Esophagus squamous epithelium (tissue), 5 donors: ENCODE measurements at places on chromosomes 7 and 10.

- DNase-seq, result no peak
Measured at GRCh38 chr10:119115926-119116325, 12.0 kb downstream of the DENND10 start.

DNA sequence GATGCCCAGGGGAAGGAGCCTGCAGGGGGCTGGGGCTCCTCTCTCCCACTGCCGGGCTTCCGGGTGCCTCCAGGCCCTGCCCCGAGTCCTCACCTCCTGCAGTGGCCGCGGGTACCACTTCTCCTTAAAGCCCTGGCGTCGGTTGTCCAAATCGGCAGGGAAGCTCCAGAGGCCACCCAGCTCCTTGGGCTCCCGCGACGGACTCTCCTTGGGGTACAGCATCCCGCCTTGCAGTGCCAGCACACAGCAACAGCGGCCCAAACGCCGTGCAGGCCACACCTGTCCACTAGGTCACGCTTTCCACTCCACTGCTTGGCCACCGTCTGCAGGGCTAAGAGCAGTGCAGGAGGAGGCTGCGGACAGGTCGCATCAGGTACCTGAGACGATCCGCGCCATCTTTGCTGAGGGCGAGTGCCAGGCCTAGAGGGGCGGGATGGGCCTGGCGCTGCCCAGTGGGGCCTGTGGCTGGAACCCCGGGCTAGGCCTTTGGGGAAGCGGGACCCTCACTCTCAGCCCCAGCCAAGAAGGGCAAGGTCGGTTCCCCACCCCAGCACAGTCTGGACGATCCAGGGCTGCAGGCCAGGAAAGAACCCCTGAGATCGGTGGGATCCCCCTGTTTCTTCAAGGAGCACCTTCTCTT, 47.7 kb upstream of the ZNF479 start:
- no peak for DNase-seq

- DNase-seq, result no peak
Measured at GRCh38 chr10:50605269-50605950, 18.3 kb downstream of the SGMS1 start.

DNA sequence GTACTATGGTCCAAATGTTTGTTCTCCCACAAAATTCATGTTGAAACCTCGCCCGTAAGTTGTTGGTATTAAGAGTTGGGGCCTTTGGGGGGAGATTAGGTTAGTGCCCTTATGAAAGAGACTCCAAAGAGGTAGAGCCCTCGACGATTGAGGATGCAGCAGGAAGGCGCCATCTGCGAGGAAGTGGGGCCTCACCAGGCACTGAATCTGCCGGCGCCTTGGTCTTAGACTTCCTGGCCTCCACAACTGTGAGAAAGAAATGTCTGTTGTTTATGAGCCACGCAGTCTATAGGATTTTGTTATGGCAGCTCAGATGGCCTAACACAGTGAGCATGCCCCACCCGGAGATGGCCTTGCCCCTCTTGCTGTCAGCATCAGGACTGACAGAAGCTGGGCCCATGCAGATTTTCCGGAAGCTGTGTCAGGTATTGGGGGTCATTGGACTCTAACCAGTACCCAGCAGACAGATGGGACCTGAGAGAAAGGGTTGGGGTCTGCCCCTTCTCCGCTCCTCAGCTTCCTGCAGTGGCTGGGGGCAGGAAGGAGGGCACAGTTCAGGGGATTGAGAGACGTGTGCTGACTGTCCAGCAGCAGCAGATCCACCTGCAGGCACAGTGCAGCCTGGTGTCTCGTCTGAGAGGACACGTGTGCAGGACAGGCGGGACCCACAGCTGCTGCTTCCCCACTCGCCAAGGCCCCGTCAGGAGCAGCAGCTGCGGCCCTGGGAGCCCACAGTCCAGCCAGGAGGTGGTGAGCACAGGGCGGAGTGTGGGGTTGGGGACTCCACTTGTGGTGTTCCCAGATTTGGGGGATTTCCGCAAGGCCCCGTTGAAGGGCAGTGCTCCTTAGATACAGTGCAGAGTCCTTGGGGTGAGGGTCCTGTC, 47.8 kb downstream of the MGMT start:
- no peak for DNase-seq

GRCh38 chr10:24974976-24975375, 22.6 kb upstream of the PRTFDC1 start:
- DNase-seq, result no peak

GRCh38 chr10:1609648-1609970, 127.7 kb downstream of the ADARB2 start:
- no peak for DNase-seq

GRCh38 chr10:13417459-13418126, 69.5 kb upstream of the SEPHS1 start:
- DNase-seq, result no peak

DNA sequence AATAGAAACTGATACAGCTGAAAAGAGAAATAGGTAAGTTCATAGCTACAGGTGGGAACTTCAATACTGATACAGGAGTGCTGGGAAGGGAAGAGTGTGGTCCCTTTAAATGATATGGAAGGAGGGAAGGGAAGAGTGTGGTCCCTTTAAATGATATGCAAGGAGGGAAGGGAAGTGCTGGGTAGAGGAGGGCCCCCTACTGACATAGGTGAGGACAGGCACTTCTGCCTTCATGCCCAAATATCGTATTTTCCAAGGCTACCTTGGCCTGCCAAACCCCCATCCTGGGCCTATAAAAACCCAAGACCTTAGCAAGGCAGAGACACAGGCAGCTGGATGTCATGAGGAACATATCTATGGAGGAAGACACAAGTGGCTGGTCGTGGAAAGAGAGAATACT, 92.3 kb downstream of the MAGI2 start:
- no peak for DNase-seq

DNA sequence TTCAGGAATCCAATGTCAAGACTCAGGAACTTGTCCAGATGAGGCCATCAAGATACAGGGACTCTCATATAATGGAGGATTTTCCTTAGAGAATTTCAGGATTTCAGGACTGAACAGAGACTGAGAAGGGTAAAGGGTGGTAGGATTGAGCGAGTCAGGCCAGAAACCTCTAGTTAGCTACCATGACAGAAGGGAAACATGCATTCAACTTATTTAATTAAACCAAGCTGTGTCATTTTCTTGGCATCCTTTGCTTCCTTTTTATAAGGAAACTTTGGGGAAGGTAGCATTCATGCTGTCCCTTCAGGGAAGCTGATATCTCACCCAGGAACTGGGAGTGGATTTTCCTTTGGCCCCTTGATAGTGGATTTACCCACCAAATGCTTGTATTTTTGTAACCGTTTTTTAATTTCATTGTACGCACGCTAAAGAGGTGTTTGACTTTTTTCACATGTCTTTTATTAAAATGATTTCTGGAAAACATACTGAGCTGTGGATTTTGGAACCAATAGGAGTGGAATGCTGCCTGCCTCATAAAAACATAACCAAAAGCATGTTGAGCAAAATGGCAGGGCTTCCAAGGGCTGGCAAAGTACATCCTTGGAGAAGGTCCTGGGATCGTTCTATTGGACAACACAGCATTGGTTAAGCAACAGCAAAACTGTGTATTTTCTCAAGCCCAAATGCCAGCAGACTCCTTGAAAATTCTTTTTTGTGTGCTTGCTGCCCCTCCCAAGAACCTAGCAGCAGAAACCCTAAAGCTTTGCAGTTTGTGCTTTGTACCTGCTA, 104.5 kb downstream of the CXCL12 start:
- DNase-seq, result no peak

GRCh38 chr10:111707076-111707475, 476.5 kb downstream of the GPAM start:
- DNase-seq, result no peak

GRCh38 chr10:131195558-131196159, 115.9 kb downstream of the TCERG1L start:
- no peak for DNase-seq

DNA sequence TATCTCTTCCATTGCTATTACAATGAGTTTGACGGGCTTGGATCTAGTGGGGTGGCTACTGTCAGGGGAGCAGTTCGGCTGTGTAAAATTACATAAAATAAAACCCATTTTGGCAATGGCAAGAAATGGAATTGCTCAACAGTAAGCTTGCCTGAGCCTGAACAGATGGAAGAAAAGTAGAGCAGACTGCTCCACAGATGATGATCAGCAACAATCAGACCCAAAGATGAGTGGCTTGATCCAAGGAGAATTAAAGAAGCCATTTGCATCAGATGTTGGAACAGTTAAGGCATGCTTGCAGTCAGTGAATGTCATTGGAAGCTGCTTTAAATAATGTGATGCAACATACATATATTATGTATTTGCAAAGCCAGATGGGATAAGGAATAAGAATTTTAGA, 256.6 kb upstream of the SMIM30 start:
- DNase-seq, result no peak

DNA sequence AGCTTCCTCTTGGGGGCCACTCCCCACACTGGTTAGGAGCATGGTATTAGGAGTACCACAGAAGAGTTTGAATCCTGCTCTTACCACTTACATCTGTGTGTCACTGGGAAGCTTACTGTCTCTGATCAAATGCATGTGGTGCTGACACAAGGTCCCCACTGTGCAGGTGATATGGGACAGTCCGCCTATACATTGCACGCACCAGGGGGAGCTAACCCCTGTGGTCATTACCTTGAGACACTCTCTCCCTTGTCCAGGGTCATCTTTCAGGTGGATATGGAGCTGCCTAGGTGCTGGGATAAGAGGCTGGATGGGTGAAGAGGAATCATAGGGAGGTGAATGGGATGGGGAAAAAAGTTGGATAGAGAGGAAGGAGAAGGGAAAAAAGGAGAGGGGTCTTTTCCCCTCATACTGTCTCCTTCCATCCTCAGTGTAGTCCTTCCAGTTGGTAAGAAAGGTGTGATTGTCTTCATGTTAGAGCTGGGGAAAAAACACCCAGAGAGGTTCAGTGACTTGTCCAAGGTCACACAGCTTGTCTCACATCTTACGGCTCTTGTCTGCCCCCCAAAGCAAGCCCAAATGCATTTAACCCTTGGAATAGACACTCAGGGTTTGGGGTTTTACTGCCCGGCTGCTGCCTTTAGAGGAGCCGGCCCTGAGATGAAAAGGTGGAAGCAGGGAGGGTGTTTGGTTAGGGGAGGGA, 125.9 kb downstream of the CDH23 start:
- no peak for DNase-seq

GRCh38 chr7:44750921-44751571, 2.4 kb downstream of the ZMIZ2 start:
- no peak for DNase-seq

GRCh38 chr10:120719333-120719732, 131.8 kb upstream of the WDR11 start:
- no peak for DNase-seq

DNA sequence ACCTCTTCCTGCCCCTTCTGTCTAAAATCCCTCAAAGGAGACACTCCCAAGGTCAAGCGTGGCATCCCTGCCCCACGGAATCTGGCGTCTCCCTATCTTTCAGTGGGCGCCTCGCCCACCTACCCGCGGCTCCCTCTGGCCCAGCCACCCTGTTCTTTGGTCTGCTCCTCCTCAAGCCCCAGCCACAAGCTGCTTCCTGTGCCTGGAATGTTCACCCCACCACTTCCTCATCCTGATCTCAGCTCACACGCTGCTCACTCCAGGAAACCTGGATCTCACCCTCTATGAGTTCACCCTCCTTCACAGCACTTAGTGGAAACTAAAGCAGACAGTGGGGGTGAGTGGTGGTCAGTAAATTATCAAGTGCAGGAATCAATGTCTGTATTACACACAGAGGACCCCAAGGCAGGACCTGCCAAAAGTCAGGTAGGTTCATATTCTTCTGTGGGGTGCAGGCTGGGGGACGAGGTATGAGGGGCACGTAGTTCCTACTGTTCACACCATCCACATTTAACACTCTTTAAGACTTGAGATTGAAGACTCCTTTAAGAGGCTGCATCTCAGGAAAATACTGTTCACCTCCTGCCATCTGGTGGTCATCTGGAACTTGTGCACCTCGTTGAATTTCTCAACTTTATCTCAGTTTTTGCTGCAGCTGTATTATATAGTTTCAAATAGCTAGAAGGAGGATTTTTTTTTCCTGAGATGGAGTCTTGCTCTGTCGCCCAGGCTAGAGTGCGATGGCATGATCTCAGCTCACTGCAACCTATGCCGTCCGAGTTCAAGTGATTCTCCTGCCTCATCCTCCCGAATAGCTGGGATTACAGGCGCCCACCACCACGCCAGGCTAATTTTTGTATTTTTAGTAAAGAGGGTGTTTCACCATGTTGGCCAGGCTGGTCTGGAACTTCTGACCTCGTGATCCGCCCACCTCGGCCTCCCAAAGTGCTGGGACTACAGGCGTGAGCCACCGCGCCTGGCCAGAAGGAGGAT, 166.6 kb downstream of the ARHGAP21 start:
- DNase-seq, result no peak

GRCh38 chr10:97072851-97073665, 112.7 kb downstream of the SLIT1 start:
- DNase-seq, result no peak

DNA sequence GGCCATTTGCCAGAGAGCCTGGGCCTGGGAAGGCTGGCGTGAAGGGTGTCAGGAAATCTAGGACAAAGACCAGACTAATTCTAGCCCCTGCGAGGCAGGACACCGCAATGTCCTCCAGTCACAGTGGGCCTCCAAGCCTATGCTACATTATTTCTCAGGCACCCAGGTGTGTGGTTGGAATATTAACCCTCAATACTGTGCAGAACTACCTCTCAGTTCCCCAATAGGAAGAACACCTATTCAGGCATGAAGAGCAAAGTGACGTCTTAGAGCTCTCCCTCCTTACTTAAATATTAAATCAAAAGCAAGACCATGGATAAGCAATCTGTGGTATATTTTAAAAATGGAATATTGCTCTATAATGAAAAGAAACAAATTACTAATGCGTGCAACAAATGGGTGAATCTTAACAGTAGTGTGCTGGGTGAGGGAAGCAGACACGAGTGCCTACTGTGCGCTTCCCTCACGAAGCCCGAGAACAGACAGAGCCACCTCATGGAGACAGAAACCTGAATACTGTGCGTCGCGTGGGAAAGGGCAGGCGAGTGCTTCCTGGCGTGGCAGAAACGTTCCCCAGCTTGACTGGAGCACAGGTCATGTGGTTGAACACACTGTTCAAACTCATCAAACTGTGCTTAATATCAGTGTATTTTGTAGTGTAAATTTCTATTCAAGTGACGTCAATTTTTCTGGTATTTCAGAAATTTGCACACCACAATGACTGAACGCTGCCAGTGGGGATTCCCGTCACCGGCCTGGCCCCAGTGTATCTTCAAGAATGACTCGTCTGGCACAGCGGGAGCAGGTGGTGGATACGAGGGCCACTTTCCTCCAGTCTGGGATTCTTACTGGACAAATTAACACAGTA, 15.5 kb upstream of the PTPRN2 start:
- no peak for DNase-seq

GRCh38 chr7:111985798-111986197, 220.4 kb downstream of the DOCK4 start:
- DNase-seq, result no peak

DNA sequence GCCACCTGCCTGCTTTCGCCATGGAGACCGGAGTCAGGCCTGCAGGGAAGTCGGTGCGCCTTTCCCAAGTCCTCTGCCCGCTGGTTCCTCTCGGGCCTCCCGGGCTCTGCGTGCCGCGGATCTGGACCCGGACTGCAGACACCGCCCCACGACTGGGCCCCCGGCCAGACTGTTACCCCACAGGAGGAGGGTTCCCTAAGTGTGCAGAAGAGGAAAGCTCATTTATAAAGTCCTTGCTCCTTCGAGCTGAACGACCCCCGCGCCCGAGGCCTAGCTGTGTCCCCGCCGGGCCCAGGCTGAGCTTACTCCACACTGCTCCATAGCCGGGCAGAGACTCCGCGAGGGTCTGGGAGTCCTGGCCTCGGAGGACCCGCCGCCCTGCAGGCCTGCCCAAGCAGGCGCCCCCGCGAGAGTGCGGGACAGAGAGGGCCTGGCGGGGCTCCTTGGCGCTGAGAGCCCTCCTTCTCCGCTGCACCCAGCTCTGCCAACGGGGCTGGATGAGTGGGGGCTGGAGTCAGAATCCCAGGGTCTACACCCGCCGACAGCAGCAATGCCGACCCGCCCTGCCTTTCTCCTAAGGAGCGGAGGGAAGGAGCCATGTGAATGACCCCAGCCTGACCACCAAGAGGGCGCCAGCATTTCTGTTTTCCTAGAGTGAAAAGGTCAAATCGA, 8.3 kb downstream of the EN2 start:
- no peak for DNase-seq
